Sciatic nerve (tissue), 2 donors: ENCODE measurements at places on chromosomes 11 and 22.

- DNase-seq, result no peak
Observed at GRCh38 chr11:111555255-111555654, 14.7 kb downstream of the LAYN start.

DNA sequence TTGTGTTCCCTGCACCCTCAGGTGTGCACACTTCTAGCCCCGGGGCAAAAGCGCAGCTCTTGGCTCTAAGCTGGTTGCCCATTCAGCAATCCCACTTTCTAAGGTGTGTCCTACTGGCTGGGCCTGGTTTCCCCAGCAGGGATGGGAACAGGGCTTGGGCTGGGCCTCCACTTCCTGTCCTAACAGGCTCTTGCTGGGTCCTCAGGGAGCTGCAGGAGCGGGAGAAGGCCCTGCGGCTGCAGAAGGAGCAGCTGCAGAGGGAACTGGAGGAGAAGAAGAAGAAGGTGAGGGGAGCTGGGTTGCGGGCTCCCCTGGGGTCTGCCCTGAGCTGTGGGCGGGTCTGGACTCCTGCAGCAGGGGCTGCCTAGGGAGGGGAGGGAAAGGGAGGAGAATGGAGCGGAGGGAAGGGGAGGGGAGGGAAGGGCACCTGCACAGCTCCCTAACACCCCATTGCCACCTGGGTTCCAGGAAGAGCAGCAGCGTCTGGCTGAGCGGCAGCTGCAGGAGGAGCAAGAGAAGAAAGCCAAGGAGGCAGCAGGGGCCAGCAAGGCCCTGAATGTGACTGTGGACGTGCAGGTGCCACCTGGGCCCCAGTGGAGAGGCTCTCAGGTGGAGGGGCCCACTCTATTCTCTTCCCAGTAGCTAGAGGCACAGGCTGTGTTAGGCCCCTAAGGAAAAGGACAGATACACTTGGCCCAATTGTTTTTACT, 24.6 kb downstream of the INCENP start:
- DNase-seq, result no peak

DNA sequence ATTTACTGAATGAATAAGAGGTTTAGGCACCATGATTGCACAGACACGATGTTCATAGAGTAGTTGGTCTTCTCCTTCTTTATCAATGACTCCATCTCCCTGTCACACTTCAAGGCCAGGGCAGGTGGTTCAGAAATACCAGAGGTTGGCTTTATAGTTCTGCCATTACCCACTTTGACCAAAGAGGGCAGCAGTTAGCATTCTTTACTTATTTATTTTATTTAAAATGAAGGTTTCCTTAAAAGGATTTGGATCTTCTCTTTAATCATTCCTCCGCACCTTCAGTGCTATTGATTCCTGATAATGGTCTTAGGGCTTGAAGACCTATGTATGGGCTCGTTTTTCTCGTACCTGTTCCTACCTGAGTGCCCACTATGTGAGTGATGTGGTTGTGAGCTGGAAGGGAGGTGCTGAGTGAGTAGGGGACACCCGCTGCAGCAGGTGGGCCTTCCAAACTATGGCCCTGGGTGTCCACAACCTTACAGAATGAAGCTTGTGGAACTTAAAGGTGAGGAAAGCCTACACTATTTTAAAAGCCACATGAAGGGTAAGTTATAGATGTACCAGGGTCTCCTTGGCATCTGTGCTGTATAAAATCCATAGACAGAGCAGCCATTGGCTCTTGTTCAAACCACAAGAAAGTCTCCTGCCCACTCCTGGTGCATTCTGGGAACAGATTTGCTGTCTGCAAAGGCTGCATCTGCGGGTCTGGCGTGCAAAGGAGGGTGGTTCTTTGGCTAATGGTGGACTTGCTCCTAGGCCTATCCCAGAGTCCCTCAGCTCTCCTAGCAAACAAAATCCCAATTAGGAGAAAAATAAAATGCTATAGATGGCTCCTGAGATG, 35.0 kb downstream of the TIMP3 start:
- DNase-seq, result no peak

GRCh38 chr22:38727123-38727522, 21.4 kb downstream of the GTPBP1 start:
- no peak for DNase-seq

GRCh38 chr22:48474881-48475280, 1352.8 kb downstream of the BRD1 start:
- DNase-seq, result peak; percentile 44

GRCh38 chr11:121246021-121246768, 46.4 kb upstream of the SC5D start:
- no peak for DNase-seq

- DNase-seq, result no peak
Observed at GRCh38 chr11:102459393-102459792, 6.8 kb upstream of the TMEM123 start.

GRCh38 chr11:22681281-22681812, 14.9 kb downstream of the GAS2 start:
- DNase-seq, result no peak

GRCh38 chr11:93767018-93767417, 17.1 kb upstream of the MED17 start:
- no peak for DNase-seq

GRCh38 chr11:64976651-64977050, 4.7 kb upstream of the MAJIN start:
- DNase-seq, result no peak

GRCh38 chr22:23313791-23314567, 133.7 kb downstream of the BCR start:
- DNase-seq, result no peak

- DNase-seq, result no peak
Observed at GRCh38 chr11:116148056-116148455, 624.7 kb downstream of the BUD13 start.

GRCh38 chr11:83572581-83573496, 286.7 kb upstream of the CCDC90B start:
- no peak for DNase-seq

GRCh38 chr11:131408025-131408640, 37.7 kb downstream of the NTM start:
- no peak for DNase-seq

- DNase-seq, result peak; percentile 48
Observed at GRCh38 chr11:2458321-2458720, 13.5 kb downstream of the KCNQ1 start.

DNA sequence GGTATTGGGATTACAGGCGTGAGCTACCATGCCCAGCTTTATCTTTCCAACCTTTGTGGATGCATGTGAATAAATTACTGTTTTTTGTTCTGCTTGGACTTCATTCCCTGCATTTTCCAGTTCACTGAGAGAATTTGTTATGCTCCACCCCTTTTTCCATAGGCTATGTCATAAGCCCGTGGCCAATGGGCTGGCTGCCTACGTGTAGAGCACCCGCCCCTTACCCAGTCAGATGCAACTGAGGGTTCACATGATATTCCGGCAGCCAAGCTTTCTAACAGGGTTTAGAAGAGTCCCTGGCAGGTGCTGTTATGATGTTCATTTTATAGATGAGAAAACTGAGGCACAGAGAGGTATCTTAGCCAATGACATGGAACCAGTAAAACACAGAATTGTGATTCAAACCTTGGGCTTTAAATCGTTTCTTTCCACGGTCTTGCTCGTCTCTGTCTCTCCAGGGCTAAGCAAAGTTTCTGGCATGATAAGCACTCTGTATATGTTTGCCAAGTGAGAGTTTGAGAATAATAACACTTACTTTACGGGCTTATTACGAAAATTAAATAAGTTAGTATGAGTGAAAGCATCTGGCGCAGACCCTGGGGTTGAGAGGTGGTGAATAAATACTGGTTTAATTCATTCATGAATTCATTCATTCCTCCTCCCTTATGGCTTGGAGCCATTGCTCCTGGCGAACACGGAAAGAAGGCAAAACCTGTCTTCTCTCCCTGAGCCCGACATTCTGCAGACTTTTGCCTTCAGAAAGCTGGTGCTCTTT, 42.4 kb upstream of the RASD2 start:
- DNase-seq, result no peak

- no peak for DNase-seq
Observed at GRCh38 chr11:33399421-33399820, 142.2 kb downstream of the HIPK3 start.

DNA sequence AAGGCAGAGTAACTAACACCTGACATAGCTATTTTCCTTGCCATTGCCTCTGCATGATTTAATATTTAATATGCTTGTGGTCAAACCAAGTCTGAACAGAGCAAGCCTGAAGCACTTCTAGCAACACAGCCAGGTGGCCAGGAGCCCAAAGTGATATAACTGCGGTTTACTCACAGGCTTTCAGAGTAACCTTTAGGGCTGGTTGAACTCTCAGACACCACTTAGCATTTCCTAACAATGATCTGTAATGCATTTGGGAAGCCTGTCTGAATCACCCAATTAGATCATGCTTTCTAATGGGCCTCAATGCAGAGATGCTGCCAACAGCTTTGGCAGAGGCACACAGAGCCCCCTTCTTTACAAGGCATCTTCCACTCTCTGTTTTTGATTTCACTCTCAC, 96.1 kb downstream of the FDX1 start:
- DNase-seq, result peak; percentile 86

DNA sequence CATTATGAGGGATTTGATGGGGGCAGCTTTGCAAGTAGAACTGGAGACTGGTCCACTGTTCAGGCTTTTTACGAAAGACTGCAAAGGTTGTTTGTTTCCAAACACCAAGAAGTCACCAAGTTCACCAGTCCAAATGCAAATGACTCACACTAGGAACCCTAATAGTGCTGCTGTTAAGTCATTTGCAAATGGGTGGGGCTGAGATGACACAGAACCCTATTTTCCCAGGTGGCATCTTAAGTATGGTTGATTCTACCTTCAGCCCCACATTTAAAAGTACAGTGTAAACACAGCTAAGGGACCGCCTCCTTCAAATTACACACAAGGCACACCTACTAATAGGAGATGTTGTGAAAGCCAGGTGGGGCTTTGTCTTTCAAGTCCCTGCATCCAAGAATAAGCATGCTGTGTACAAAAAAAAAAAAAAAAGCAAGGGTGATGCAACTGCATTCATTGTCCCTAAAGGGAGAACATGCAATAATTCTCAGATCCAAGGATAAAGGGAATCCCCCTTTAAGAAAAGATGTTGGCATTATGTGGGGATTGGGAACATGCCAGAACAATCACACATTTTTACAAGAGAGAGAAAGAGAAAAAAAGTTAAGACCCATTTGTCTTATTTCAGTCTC, 27.3 kb downstream of the BDNF start:
- DNase-seq, result no peak

DNA sequence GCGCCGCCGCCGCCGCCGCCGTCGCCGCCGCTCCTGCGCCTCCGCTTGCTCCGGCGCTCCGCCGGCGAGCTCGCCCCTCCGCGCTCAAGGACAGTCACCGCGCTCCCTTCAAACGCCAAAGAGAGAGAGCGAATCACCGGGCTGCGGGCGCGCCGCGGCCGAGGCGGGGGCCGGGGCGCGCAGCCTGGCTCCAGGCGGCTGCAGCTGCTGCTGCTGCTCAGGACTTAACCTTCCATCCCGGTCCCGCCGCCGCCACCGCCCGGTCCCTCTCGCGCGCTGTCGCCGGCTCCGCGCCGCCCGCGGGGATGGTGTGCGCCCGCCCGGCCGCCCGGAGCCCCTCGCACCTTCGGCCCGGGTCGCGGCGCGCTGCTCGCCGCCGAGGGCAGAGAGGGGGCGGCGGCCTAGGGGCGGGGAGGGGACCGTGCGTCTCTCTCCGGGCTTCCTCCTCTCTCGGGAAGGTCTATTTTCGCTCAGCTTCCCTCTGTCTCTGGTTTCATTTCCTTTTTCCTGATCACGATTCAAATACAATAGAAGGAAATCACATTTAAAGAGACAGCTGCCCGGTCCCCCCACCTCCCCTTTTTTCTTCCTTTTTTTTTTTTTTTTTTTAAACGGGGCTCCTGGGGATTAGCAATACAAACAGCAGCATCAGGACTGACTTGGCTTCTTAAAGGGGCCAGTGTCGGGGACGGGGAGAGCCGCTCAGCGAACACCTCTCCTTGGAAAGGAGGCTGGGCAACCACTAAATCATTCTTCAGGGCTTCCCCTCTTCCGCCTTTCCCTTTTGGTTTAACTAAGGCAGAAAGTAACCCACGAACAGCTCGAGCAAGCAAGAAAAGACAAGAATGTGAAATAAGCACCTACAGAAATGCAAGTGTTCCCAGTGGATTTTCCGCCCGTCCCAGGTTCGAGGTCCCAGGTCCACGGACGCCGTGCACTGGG, 22.1 kb downstream of the LMO2 start:
- DNase-seq, result peak; percentile 64

- DNase-seq, result no peak
Observed at GRCh38 chr22:42172773-42173172, 42.2 kb upstream of the CYP2D6 start.

DNA sequence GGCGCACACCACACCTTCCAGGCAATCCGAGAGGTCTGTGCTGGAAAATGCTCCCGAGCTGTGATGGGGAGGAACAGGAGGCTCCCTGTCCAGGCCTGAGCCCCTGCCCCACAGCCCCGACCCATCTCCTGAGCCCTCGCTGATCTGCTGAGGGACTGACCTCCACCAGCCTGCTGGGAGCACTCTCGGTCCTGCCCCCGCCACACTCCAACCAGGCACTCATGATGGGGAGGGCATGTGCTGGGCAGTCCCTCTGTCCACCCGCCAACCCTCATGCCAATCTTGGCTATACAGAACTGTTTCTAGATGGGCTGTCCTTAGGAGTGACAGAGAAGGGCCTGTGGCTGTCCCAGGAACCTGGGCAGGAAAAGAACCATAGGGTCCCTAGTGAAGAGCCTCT, 70.8 kb downstream of the TRMU start:
- no peak for DNase-seq

DNA sequence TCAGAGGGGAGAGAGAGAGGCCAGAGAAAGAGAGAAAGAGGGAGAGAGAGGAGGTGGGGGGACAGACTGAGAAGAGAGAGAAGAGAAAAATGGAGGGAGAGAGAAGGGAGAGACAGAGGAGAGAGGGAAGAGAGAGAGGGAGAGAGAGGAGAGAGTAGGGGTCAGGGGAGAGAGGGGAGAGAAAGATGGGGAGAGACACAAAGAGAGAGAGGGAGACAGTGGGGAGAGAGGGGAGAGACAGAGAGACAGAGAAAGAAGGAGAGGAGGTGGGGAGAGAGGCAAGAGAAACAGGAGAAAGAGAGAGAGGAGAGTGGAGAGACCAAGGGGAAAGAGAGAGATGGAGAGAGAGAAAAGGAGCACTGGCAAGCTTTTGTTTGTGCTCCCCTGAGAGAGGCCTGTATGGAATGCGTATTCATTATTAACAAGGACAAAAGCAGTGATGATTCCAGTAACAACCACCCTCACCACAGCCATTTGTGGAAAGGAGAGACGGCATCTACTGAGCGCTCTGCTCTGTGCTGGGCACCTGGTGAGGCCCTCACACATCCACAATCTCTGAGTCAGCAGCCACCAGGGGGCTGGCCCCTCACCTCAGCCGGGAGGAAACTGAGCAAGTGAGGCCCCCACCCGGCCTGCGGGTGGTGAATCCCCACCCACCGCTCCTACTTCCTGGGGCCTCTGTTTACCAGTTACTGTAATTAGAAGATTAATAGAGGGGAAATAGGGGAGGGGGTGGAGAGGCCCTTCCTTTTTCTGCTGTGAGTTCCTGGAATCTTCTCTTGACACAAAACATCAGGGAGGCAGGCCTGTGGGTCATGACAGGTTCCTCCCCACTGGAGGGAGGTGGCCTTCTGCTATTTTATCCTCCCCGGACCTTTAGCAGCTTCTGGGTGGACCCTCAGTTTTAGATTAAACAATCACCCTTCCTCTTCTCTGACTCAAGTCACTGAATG, 14.6 kb upstream of the MIAT start:
- no peak for DNase-seq

- no peak for DNase-seq
Observed at GRCh38 chr11:2992997-2993325, 832 bp upstream of the NAP1L4 start.

- peak; percentile 48 for DNase-seq
Observed at GRCh38 chr11:61068581-61068980, 33.7 kb upstream of the CD5 start.
